ENCODE measurements at places on chromosomes 7 and 10.

DNA sequence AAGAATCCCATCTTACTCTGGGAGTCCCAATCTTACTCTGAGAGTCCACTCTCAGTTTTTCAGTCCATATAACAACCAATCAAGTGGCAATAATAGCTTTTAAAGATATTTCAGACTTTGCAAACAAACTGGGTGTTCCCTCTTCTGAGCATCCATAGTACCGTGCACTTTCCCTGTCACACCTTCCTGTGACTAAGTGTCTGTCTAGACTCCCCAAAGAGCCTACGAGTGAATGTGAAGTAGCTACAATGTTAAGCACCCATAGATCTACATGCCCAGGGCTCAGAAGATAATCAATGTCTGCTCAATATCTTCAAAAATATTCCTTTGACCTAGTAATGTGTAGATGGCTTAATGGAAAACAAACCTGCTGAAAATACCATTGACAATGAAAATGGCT lies 95.6 kb upstream of the ASAH2 start:
- DNase-seq, result no peak

DNA sequence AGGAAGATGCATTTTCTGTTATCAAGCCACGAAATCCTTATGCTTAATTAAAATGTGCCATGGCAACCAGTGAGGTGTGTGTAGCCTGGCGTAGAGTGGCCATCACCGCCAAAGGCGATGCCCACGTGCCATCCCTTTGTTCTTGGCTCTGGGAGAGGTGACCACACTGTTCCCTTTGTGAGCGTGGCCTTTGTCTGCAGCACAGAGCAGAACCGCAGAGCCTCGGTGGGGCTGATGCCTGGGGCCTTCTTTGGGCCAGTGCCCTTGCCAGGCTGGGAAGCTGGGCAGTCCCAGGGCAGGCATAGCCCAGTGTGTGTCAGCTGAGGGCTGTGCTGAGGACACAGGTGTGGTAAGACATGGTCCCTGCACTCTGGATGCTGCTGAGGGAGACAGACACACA lies 48.3 kb downstream of the BUB3 start:
- DNase-seq, result no peak

GRCh38 chr10:76547352-76547972 lies 1090.1 kb downstream of the KCNMA1 start:
- peak; percentile 94 for DNase-seq

GRCh38 chr7:112076324-112076723 lies 129.9 kb downstream of the DOCK4 start:
- DNase-seq, result no peak

DNA sequence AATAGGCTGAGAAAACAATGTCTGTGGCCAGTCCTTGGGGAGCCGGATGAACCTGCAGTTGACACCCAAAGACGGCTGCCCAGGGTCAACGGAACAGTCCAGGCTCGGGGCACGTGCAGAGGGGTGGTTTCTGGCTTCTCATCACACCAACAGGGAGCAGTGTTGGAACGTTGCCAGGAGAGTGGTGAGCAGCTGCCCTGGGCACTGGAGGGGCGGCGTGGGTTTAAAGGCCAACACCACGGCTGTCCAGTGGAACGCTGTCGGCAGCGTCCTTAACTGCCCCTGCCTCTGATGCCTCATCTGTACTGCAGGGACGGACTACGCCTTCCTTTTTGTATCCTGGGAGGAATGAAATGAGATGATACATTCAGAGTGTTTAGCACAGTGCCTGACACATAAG lies 19.8 kb downstream of the JCAD start:
- DNase-seq, result peak; percentile 73

- no peak for DNase-seq
These were observed 112.8 kb upstream of the KCND2 start for GRCh38 chr7:120160166-120160565.

DNA sequence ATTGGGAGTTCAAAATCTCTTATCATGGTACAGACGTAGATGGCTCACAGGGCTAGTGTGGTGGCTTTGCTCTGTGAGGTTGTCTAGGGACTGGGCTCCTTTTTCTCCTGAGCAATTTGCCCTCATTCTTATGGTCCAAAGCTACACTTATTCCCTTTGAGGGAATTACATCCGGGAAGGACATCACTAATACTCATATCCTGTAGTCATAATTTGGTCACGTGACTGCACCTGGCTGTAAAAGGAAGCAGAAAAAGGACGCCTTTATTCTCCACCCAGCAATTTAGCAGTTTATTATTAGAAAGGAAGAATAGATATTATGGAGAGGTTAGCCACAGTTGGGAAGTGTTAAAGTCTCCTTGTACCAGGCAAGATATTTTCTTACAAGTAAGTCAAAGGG lies 28.1 kb downstream of the ARID5B start:
- no peak for DNase-seq

DNA sequence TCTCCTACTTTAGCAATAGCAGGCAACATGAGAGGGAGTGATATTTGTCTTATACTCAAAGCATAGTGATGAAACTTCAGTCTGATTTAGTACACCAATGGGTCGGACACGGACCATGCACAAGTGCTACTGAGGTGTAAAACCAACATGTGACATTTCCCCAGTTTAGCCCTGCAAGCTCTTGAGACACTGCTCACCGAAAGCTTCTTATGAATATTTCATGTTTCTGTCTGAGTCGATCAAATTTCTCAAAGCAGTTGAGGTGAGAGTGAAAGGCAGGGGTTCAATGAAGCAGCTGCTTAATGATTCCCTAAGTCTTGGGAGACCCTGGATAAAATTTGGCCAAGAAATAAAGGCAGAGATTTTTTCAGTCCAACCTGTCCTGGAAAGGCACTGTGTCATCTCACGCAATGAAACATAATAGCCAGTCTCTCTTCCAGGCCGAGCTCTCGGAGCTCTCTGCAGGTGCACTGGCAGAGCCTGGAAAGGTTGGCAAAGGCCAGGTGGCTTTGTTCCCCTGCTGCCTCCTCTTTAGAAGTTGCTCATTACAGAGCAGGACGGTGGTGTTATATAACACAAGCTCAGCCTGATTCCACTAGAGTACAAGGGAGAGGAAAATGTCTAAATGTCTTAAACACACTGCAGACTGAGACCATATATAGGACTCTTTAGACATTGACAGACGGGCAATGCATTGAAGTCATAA lies 33.9 kb upstream of the XPNPEP1 start:
- no peak for DNase-seq

- DNase-seq, result no peak
These were observed 483.6 kb downstream of the NRG3 start for GRCh38 chr10:82358486-82359099.

DNA sequence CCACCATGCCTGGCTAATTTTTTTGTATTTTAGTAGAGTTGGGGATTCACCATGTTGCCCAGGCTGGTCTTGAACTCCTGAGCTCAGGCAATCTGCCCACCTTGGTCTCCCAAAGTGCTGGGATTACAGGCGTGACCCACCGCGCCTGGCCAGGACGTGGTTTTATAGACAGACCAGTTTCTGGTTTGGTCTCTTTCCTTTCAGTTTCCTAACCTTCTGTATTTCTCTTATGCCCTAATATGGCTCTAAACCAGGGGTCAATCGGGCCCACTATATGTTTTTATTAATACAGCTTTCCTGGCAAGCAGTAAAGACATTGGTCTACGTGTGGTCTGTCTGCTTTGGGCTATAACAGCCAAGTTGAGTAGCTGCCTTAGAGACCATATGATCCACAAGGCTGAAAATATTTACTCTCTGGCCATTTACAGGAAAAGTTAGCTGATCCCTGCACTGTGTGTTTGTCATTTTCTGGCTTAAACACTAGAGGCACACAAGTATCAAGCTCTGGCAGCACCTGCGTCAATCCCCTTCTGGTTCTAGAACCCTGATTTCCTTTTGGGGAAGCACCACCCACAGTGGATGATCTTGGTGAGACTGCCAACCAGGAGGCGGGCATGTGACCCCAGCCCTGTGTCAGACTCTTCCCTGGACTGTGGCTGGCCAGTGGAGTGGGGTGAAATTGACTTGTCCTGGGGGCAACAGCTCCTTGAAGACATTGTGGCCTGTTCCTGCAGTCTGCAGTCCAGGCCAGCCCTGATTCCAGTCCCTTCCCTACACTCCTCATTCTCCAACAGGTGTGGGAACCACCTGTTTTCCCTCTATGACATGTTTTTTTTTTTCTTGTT lies 497.2 kb downstream of the PLXNA4 start:
- no peak for DNase-seq

DNA sequence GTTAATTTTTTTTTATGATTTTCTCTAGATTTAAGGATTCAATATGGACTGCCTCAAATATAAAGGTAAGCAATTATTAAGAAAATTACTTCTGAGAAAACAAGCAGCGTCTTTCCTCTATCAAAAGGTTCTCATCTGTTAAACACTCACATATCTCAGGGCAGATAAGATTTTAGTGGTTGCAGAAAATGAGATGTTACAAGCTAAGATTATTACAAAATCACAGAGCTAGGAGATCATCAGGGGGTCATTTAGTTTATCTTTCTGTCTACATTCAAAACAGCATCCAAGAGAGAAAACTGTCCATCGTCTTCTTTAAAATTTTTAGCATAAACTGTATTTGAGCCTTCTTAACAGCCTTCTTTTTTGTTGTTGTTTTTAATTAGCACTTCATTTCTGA lies 29.1 kb upstream of the RHOBTB1 start:
- no peak for DNase-seq

GRCh38 chr10:92239151-92239599 lies 51.7 kb downstream of the CPEB3 start:
- DNase-seq, result peak; percentile 40

DNA sequence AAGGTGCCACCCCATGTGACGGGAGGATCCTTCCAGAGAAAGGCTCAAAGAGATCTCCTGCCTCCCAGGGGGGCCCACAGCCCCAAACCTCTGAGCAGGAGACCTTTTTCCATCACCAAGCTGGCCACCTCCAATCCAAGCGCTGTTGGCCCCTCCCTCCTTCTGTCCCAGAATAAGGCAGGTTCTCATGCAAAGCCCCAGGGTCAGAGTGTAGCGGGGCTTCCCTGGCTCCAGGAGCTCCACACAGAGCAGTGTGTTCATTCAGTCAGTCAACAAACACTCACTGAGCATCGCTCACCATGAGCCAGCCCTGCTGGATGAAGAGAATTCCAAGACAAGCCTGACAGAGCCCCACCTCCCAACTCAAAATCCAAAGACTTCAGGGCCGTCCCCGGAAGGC lies 39.0 kb downstream of the TNRC18 start:
- DNase-seq, result no peak

- no peak for DNase-seq
These were observed 102.4 kb downstream of the HIPK2 start for GRCh38 chr7:139675127-139676125.

GRCh38 chr7:127208351-127208750 lies 44.4 kb downstream of the GRM8 start:
- DNase-seq, result no peak

- no peak for DNase-seq
These were observed 377.7 kb upstream of the KCND2 start for GRCh38 chr7:119895320-119895719.

DNA sequence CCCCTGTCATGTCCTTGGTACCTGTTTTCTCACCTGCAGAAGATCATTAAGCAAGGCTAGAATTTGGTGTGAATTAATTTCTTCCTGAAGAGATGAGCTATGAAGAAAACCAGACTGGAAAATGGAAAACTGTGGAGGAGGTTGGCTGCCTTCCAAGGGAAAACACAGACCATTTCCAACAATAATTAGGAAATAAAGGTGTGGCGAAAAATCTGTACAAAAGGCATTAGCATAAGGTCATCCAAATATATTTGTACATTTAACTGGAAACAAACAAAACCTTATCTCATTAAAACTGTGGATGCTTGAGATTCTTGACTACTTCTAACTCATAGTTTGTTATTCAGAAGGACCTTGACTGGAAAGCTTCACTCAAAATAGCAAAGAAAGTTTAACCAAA lies 1.7 kb downstream of the STN1 start:
- no peak for DNase-seq

GRCh38 chr10:122515022-122515424 lies 45.5 kb upstream of the DMBT1 start:
- no peak for DNase-seq

Measured in testis (tissue), 5 donors.